ENCODE measurements at places on chromosomes 7 and 10.

GRCh38 chr10:110138197-110138812 lies 69.1 kb upstream of the MXI1 start:
- DNase-seq, result no peak

DNA sequence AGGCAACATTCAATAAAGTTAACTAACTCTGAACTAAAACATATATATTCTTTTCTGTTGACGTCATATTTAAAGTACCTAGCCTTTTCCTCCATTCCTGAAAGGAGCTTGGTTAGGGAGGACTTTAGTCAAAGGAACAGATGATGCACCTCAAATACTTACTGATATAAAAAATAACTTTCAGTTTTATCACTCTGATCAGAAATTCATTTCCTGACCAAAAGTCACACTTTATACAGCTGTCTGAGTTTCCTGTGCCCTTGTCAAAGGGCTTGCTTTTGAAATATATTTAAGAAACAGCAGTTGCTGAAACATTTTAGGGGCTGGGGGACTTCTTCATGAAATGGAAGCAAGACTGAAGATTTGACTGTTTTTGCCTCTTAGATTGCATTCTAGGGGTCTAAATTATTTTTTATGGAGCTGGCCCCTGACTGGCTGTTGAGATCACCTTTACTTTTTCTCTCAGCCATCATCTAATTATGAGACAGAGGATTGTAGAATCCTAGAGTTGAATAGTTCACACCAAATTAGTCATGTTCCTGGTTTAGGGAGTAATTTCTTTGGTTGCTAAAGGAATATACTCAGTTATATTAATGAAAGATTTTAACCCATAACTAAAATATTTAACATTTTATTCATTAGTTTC lies 46.6 kb downstream of the GLCCI1 start:
- DNase-seq, result no peak

DNA sequence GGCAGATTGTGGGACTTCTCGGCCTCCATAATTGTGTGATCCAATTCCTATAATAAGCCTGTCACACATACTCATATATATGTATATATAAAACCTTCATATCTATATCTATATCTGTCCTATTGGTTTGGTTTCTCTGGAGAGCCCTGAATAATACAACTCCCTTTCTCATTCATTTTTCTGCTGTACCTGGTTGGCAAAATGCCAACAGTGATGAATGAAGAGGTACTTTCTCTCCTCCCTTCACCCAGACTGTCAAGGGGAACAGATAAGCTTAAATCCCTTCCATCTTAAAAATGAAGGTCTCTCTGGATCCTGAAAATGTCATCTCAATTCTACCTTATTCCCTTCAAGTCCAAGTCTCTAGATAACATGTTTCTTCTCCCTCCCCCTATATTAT lies 60.3 kb upstream of the FOXP2 start:
- no peak for DNase-seq

DNA sequence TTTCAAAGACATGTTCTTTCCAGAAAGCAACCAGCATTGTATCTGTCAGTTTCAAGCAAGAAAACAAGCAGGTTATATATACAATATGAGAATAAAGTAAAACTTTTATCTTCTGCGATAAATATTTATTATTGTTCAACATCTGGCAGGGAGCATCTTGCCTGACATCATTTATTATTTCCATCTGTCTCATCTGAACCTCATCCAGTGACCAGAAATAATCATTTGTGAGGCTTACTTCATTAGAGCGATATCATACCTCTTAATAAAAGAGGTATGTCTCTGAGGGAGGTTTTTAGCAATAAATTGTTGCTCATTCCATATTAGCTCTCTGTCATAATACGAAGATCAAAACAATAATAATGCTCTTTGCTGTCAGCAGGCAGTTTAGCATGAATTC lies 226.1 kb downstream of the CDC14C start:
- no peak for DNase-seq

DNA sequence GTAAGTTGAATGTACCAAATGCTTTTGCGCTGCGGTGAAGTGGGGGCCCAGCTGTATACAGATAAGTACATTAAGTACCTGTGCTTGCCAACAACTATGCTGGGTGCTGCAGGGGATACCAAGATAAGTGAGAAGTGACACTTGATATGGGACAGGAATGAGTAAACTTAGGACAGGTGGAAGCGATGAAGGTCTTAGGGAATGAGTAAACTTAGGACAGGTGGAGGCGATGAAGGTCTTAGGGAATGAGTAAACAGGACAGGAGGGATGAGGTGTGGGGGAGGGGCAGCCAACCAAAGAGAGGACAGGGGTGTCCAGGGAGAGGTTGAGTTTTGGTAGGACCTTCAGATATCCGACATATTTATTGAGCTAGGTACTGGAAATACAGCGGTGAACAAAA lies 1.4 kb downstream of the MDH2 start:
- DNase-seq, result no peak

DNA sequence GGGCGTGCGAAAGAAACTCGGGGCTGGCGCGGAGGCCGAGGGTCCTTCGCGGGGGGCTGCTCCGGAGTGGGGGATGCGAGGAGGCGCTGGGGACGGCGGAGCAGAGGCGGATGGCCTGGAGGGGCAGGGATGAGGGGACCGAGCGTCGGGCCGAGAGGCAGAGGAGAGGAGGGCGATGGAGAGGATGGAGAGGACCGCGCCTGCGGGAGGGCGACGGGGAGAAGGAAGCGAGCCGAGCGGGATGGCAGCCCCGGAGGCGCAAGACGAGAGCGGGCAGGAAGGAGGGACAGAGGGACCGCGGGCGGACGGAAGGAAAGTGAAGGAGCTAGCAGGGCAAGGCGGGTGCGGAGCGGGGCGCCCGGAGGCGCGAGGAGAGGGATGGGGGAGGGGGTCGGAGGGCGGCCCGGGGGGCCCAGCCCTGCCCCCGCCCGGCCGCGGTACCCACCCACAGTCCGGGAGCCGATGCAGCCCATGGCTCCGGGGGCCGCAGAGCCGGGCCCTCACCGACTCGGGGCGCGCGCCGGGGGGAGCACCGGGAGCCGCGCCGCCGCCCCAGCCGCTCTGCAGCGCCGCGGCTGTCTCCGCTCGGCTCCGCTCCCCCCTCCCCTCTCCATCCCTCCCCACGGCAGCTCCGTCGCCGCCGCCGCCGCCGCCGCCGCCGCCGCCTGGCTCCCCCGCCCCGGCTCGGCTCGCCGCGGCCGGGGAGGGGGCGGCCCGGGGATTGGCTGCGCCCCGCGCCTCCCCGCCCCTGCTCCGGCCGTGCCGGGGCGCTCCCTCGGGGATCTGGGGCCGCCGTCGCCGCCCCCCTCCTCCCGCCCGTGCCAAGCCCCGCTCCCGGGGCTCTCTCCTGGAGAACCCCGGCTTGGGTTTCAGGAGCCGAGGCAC lies at the start of gene FAM131B:
TSS of gene FAM131B (minus strand) at position 583 of the 885 bp plus-strand sequence. CDS start at position 473, 110 bp downstream.
- peak; percentile 48 for DNase-seq

- no peak for DNase-seq
Observed at GRCh38 chr10:64288404-64288803, 767.2 kb downstream of the REEP3 start.

DNA sequence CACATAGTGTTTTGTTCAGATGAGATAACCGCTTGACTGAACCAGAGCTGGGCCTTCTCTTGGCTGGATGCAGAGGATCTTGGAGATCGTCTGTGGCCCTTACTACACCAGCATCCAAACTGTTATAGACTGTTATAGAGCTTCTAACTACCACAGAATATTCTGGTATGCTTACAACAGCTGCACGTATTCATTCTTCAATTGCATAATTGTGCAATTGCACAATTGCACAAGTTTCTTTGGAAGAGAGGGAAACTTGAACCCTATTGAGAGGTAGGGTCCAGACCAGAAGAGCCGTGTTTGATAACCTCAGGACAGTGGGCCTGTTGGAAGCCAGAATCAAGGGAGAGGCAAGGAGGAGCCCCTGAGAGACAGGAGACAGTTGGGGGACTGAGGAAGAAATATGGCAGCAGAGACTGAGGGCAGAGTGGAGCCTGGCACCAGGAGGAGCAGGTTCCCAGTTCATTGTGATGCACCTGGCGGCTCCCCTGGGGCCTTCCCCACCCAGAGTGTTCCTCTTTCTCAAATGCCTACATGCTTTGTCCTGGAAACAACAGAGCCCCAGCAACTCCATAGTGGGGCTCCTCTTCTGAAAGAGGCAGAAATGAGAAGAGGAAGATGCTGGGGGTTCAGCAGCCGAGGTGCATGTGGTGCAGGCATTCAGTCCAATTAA lies 64.1 kb downstream of the PTPRZ1 start:
- no peak for DNase-seq

- no peak for DNase-seq
Observed at GRCh38 chr7:945556-946255, 8.8 kb downstream of the ADAP1 start.

GRCh38 chr10:33084453-33084852 lies 126.4 kb upstream of the ITGB1 start:
- no peak for DNase-seq

DNA sequence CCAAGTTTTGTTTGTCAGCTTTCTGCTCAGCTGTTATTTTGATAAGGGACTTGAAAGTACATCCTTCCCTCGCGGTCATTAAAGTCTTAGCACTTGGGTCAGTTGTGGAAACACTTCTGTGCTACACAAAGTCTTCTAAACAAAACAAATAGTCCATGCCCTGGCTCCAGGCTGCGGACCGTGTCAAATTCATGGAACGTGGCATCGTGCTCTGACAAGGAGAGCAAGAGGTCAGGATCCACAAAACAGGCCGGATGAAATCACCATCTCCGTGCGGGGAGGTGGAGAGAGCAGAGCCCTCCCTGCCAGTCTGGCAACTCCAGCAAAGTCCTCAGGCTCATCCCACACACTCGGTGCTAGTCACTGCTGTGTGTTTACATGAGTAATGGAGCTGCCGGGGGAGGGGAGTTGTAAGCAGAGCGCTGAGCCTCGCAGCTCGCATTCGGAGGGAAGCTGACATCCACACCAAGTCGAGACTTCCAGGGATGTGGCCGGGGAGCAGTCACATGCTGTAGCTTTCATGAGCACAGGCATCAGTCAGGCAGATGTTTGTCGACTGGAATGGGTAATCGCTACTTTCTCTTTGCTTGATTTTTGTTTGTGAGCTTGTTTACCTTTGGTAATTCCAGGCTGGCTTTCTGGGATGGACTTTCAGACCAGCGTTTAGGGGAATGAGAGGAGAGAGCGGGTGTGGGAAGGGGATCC lies 147.6 kb downstream of the ARID5B start:
- peak; percentile 73 for DNase-seq

GRCh38 chr7:5354460-5355232 lies 69.0 kb downstream of the TNRC18 start:
- no peak for DNase-seq

DNA sequence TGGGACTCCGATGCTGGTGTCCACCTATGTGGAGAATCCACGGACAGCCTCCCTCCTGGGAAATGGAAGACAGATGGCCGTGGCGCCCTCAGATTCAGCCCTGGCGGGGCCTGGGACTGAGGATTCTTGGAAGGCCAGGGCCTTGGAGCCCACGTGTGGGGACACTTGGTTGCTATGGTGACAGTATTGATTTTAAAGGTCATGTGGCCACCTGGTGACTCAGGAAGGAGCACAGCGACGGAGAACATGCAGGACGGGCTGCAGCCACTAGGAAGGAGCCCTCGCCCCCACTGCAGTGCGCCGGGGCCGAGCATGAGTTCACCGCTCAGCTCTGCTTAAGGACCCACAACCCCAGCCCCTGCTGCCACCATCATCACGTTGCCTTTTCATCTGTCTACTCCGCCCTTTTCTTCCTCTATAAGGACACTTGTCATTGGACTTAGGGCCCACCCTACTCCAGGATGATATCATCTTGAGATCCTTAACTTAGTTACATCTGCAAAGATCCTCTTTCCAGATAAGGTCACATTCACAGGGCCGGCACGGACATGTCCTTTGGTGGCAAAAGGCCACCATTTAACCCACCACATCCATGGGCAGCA lies 3.7 kb upstream of the STK32C start:
- no peak for DNase-seq

- no peak for DNase-seq
Observed at GRCh38 chr10:121669028-121669374, 70.8 kb upstream of the FGFR2 start.

- no peak for DNase-seq
Observed at GRCh38 chr10:23345861-23346260, 1.3 kb upstream of the C10orf67 start.

- DNase-seq, result no peak
Observed at GRCh38 chr7:30157204-30157603, 22.4 kb downstream of the MTURN start.

DNA sequence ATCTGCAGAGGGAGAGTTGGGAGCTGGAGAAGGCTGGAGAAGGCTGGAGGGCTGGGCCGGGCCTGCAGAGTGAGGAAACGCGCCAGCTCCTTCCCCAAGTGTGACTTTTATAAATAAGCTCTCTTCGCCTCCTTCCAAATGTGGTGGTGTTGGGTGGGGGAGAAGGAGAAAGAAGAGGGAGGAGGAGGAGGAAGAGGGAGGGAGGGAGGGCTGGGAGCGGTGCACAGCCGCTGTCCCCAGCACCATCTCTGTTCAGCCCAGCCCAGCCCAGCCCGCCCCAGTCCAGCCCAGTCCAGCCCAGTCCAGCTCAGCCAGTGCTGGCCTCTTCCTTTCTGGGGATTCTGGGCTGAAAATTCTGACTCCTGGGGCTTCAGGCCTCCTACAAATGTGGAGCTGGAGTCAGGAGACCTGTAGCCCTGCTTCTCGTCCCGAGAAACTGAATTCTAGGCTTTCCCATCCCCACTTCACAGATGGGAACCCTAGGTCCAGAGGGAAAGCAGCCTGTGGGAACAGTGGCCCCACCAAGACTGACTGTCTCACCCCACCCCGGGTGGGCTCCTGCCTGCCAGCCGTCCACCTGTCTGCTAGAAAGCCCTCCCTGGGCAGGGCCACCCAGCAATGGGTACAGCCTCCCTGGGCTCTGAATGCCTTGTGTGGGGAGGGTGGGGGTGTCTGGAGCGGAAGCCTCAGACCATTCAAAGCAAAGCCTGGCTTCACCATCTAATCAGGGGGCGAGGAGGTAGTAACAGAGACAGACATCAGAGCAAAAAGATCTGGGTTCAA lies 2.3 kb downstream of the STX1A start:
- no peak for DNase-seq

GRCh38 chr10:50972591-50972990 lies 87.2 kb upstream of the A1CF start:
- no peak for DNase-seq

- DNase-seq, result peak; percentile 31
Observed at GRCh38 chr10:45373003-45373575, 927 bp upstream of the ALOX5 start.

- DNase-seq, result no peak
Observed at GRCh38 chr7:105990727-105991453, 27.8 kb downstream of the CDHR3 start.
